Activated effector memory CD4-positive, alpha-beta T cell treated with Interleukin-2 at 50 U/mL for 16 hours (primary cell): ENCODE measurements at places on chromosomes 1 and 21.

DNA sequence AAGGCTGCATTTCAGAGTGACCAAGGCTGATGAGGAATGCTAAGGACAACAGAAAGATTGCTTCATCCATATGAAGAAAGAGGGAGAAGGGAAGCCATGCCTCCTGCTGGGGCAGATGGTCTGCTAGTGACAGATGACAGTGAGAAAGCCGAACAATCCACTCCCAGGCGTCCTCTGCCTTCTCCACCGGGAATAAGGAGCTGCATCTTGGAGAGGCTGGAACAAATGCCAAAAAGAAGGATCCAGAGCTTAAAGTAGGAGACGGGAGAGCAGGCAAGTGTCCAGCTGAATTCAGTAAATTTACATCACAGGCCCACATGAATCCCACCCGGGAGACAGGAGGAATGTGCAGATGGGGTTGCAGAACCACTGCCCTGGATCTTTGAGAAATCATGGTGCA lies 33.4 kb downstream of the DDX20 start:
- DNase-seq: no peak

DNA sequence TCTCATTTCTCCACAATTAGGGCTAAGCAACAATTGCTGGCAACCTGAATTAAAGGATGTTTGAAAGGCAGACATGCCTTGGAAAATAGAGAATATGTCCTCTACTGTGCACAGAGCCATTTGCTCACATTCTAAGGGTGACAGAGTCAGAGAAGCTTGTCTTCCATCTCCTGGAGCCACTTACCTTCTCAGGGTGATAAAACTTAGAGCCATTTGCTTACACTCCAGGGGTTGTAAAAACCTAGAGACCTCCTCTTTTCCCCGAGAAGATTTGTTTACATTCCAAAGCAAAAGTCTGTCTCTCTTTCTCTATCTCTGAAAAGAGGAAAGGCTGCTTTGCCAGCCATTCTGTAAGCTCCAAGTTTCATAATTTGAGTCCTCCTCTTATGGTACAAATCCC lies 61.3 kb downstream of the LBR start:
- no peak for DNase-seq

GRCh38 chr1:68322837-68323687 lies 90.7 kb upstream of the WLS start:
- DNase-seq: no peak

GRCh38 chr1:76158126-76158525 lies 83.6 kb downstream of the ST6GALNAC3 start:
- DNase-seq: no peak

DNA sequence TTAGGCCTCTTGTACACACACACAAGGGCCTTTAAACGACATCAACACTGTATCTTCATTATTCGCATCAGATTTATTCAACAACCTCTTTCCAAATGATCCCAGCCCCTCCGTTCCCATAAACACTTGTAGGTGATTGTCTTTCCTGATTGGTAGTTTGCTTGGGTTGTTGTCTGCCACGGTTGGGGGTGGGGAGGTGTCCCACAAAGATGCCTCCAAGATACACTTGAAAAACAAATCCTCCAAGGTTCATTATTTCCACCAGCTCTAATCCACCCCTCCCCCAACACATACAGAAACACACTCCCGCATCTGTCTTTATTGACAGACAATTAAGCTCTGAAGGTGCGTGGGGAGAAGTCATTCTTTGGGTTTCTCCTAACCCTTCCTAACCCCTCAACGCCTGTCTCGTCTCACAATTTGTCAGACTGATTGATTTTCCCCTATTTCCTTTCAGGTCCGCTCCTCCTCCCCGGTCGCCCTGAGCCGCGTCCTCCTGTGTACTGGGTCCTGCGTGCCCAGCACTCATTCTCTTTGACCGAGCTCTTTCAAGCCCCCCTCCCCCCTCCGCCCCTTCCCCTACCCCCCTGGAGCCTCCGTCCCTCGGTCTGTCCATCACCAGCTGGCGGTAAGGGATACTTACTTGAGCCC lies 1.4 kb downstream of the WDR26 start:
- DNase-seq: no peak

DNA sequence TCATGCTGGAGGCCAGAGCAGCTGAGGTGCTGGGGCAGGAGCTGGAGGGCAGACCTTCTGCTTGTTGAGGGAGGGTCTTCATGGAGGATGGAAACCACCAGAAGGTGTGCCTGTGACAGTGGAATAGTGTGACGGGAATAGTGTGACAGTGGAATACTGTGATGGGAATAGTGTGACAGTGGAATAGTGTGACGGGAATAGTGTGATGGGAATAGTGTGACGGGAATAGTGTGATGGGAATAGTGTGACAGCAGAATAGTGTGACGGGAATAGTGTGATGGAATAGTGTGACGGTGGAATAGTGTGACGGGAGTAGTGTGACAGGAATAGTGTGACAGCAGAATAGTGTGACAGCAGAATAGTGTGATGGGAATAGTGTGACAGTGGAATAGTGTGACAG lies 325.1 kb downstream of the HHAT start:
- DNase-seq: no peak

DNA sequence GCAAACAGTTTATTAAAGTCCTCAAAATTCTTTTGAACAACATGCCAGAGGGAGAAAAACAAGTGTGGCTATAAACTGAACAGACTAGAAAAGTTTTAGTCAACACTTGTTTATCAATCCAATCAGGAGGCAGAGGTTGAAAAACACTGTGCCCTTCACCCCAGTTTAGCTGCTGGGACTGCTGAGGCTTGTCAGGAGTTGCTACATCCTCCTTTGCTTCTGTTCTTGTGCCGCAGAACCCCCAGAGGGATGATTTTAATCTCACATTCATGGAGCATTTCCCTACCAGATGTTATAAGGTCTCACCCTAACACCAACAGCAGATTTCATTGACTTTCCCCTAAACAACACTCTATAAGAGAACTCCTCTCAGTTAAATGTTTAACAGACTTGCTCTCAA lies 321.2 kb downstream of the VAV3 start:
- DNase-seq: no peak

- DNase-seq: no peak
Measured at GRCh38 chr1:201409440-201409839, 10.3 kb upstream of the LAD1 start.

GRCh38 chr1:24745711-24746413 lies 615 bp downstream of the CLIC4 start:
- DNase-seq: no peak

DNA sequence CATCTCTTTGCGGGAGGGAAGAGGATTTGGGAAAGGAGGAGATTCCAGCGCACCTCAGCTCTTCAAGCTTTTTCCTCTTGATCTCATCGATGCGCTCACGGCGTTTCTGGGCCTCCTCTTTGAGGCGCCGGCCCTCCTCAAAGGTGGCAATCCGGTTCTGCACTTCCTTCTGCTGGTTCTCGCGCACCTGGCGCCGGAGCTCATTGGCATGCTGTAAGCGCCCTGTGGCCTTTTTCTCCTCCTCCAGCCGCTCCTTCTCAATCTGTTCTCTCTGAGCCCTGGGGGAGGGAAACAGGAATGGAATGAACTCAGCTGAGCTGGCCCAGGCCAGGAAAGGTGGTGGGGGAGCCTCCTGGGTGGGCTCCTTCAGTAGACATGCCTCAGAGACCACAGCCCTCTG lies 10.4 kb upstream of the VSIG8 start:
- DNase-seq: no peak

DNA sequence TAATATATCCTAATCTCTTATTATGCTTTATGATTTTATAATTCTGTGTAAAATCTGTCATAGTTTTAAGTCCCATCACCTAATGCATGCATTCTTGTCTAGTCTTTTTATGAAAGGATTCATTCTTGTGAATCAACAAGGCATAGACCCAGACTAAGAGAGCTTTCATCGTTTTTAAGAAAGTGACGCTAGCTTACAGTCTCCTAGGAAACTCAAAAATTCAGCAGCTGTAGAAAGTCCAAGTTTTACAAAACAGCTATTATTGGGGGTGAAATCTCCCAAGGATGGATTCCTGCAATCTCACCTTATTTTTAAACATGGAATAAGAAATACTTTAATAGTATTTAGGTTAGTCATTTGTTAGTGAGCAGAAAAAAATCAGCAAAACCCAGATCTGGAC lies 104.7 kb downstream of the NCAM2 start:
- no peak for DNase-seq

GRCh38 chr1:109821831-109822745 lies 58.4 kb upstream of the EPS8L3 start:
- no peak for DNase-seq

GRCh38 chr1:113269168-113269963 lies 120.9 kb upstream of the MAGI3 start:
- no peak for DNase-seq

- no peak for DNase-seq
Measured at GRCh38 chr21:40633048-40633447, 213.9 kb downstream of the DSCAM start.

- DNase-seq: no peak
Measured at GRCh38 chr1:167693425-167694045, 28.2 kb upstream of the MPZL1 start.

- no peak for DNase-seq
Measured at GRCh38 chr1:239247285-239247684, 139.1 kb upstream of the CHRM3 start.

- no peak for DNase-seq
Measured at GRCh38 chr1:65378247-65378946, 42.1 kb upstream of the LEPR start.

- DNase-seq: no peak
Measured at GRCh38 chr21:15631342-15631741, 98.4 kb upstream of the USP25 start.

DNA sequence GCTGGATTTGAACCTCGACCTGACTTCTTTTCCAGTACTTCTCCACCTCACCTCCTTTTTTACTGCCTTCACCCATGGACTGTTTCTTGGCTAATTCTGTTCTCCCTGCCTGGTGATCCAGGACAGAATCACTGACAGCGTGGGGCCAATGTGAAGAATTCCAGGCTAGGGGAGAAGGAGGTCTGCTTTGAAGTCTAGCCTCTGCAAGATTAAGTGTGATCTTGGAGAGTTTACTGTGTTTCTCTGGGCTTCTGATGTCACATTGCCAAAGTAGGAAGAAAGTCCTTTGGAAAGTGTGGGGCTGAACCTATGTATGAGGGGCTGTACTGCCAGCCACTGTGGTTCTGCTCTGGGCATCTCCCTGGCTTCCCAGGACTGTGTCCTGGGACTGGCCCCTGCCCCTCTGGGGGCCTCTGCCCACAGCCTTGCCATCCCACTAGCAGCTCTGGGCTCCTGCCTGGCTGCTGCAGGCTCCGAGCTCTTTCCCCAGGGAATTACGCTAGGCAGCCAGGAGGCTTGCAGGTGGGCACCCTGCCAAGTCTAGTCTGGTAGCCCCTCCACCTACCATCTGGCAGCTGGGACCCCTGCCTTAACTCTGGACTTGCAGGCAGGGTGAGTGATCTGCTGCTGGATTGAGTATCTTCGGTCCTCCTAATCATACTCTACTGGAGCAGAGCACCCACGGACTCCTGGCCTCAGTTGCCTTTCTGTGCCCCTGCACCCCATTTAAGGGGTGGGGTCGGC lies 52.2 kb downstream of the YARS1 start:
- DNase-seq: no peak

- DNase-seq: no peak
Measured at GRCh38 chr1:14881775-14882672, 271.5 kb upstream of the TMEM51 start.

- DNase-seq: no peak
Measured at GRCh38 chr1:173193639-173194038, 13.5 kb downstream of the TNFSF4 start.

- DNase-seq: peak; percentile 72
Measured at GRCh38 chr1:109790735-109791494, 27.2 kb upstream of the EPS8L3 start.

GRCh38 chr1:48793863-48794262 lies 17.2 kb upstream of the BEND5 start:
- no peak for DNase-seq

DNA sequence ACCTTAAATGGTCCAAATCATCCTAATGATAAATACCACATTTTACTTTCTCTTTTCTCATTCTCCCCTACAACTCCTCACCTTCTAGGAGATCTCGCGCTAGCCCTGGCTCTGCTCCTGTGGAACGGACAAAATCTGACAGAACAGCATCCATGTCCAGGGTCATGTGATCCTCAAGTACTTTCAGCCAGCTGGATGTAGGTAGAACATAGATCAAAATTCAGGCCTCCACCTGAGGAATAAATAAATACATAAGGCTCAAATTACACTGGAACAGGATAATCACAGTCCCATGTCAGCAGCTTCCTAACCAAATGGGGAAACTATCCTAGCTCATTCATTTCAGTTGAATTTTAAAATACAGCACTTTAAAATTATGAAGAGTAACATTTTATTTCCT lies 33.2 kb downstream of the OTUD7B start:
- DNase-seq: no peak

DNA sequence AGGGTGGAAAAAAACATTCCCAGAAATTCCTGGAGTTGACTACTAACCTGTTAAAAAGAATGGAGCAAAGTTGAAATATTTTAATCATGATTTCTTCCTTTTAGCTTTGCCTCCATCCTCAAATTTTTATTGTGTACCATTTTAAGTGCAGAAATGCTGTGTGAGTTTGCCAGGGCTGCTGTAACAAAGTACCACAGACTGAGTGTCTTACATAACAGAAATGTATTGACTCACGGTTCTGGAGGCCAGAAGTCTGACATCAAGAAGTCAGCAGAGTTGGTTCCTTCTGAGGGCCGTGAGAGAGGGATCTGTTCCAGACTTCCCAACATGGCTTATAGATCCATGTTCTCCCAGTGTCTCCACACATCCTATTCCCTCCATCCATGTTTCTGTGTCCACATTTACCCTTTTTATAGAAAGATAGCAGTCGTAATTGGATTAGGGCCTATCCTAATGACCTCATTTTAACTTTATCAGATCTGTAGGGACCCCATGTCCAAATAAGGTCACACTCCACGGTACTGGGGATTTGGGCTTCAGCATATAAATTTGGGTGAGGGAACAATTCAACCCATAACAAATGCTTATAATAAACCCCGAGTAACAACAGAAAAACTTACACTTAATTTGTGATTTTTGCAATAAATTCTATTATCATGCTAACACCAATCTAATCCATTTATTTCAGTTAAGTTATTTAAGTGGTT lies 12.7 kb downstream of the SNX7 start:
- no peak for DNase-seq
